Inflammatory macrophage treated with lipopolysaccharide for 1 hour (primary cell): ENCODE measurements at places on chromosomes 13 and 19.
A peak's percentile ranks its signal among the peaks of the same experiment; 100 is the strongest.

- DNase-seq = no peak
Observed at GRCh38 chr19:9883231-9883758, 48.2 kb downstream of the PIN1 start.

DNA sequence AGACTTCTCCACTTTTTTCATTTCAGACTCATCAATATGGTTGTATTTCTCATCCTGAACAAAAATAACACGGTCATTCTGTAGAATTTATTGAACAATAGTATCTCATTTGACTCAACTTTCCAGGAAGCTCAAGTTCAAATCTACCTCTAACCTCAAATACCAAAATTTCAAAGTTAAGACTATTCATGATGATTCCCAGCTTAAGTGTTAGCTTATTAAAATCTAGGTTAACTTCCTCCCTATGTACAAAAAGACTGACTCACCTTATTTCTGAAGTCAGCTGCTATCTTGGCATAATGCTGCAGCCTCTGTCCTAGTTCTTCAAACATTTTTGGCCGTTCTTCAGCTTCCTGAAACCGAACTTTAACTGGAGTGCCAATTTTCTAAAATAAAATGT, 23.2 kb downstream of the HSPH1 start:
- no peak for DNase-seq

- DNase-seq = no peak
Observed at GRCh38 chr13:58202099-58202498, 570.6 kb downstream of the PCDH17 start.

DNA sequence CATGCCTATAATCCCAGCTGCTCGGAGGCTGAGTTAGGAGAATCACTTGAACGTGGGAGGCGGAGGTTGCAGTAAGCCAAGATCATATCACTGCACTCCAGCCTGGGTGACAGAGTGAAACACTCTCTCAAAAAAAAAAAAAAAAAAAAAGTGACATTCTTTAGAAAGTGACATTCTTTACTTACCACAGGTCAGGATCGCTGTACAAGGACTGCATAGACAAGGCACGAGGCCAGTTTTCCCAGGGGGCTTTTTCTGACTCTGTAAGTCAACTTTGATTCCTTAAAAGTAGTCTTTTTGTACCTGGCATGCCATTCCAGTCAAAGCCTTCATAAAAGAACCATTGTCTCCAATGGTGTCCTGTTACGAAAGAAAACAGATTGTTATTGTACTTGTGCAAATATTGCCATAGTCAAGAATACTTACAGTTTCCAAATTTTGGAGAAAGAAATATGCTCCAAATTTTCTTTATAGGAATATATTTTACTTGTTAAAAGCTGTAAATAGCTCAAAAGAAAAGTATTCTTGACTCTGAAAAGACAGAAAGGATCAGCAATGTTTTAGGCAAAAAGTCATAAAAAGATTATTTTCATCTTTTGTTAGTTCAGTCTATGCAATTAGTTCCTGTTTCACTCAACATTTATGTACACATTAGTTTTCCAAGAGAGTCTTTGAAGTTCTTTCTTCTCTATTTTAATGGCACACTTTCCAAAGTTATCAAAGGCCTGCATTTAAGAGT, 39.3 kb downstream of the CEACAM1 start:
- DNase-seq = no peak

GRCh38 chr13:55815458-55816033, 1325.2 kb upstream of the PRR20A start:
- no peak for DNase-seq

DNA sequence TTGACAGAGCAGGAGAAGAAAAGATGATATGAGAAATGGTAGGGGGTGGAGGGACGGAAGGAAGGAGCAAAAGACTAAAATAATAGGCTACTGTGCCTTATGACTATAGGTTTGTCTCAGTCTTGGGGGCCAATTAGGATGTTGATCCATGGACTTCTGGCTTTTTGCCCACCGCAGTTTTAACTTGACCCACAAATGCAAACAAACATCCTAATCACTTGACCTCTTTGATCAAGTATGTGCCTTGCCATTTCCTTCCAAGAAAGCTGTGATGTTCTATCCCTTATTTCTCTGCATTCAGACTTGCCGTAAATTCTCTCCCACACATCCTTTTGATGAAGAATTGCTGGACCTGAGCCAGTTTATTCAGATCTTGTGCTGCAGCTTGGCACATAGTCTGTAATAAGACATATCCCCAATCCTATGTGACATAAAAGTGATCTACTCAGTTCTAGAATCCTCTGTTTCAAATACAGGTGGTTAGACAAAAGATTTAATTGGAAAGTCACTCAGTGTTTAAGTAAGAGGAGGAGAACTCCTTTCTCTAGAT, 62.8 kb downstream of the TPT1 start:
- no peak for DNase-seq

DNA sequence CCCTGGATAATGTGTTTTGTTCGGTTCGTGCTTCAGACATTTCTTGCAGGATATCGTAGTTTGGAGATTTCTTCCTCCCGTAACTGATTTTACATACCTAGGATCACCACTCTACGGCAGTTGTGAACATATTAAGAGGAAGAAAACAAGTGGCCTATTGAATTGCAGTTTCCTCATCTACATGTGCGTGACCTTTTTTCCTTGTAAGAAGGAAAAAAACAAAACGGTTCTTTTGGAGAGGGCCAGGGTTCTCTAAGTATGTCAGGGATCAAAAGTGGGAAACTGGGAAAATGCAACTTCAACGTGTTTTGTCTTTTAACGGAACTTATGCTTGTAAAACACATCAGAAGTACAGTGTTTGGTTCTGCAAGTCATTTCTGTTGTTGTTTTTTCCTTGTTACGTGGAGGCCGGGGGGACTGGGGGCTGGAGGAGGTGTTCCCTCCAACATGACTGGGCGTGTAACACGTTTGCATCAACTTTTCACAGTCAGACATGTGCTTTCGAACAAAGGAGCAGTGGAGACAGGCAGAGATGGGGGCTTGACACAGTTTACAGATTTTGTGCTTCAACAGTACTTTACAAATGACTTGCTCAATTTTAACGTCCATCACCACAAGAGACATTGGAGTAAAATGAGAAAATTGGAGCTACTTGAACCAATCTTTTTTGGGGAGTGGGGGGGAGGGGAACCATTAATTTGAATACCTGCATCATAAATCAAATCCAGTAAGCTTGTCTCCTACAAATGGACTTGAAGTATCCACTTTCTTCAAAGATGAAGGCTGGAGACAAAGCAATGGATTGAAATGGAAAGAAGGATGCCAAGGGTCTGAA, 3.8 kb downstream of the ZC3H4 start:
- DNase-seq = peak; percentile 33

DNA sequence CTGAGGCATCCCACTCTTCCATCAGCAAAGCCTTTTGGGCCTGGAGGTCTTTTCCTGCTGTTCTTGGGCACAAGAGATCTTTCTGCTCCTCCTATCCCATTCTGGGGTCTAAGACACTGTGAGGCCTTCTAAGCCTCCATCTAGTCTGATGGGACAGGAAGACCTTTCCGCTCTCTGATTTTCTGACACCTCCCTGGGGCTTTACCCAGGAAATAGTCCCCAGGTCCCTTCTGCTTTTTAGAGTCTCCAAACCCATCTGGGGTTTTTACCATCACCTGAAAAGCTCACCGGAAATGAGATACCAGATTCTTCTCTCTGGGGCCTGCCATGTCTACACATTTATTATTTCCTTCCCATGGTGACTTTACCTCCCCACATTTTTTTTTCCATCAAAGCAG, 21.1 kb downstream of the CLEC17A start:
- DNase-seq = no peak

DNA sequence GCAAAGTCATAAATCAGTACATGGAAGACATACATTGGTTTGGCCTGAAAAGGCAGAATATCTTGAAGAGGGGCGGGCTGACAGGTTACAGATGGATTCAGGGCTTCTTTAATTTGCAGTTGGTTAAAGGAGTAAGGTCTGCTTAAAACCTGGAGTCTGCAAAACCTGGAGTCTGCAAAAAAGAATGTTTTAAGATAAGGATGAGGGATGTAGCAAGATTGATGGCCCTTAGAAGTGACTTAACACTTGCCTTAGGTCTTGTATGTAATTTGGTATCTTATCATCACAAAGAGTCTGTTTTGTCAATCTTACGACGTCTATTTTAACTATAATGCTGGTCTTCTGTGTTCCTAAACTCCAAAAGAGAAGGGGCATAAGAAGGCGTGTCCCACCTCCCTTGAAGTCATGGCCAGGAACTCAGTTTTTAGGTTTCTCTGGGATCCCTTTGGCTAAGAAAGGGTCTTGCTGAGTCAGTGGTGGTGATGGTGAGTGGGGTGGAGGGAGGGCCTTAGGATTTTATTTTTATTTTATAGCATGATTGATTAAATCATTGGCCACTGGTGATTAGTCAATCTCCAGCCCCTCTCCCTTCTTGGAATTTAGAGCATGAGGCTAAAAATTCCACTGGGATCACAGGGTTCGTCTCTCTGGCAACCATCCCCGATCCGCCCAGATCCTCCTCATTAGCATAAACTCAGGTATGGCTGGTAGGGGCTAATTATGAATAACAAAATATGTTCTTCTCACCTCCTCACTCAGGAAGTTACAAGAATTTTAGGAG, 10.1 kb upstream of the HAS1 start:
- DNase-seq = no peak

DNA sequence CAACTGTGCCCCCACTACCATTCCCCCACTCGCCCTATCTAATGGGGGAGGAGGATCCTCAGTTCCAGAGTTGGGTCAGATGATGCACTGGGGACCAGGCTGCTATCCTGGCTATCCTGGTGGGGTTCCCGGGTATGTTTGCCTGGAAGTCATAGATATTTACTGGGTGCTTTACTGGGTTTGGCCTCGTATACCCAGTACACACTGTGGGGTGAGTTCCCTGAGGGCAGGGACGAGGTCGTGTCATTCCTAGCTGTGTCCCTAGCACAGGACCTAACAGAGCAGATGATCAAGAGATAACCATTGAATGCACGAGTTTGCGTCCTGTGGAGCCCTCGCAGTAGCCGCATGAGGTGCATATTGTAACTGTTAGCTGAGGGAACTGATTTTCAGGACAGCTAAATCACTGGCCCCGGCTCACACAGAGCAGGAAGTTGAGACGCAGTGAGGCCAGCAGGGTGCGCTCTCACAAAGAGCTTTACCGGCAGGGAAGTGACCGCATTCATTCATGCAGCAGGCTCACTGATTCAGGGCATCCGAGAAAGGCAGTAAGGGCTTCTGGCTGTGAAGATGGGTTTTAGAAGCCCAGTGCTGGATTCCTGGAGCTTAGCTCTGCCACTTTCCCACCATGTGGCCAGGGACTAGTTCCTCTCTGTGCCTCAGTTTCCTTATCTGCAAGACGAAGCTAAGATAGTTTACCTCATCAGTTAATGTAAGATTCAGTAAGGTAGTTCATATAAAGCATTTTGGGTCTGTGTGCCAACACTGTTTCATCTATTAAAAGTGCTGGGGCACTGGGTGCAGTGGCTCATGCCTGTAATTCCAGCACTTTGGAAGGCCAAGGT, 6.0 kb downstream of the RUVBL2 start:
- DNase-seq = peak; percentile 31

- no peak for DNase-seq
Observed at GRCh38 chr13:54750521-54750920, 1721.9 kb downstream of the OLFM4 start.
